ENCODE measurements at places on chromosomes 2 and 18. TPM values are rescaled to one million over a fixed set of nuclear protein-coding genes. Genes with fewer than 3 reads are reported as not detected.

DNA sequence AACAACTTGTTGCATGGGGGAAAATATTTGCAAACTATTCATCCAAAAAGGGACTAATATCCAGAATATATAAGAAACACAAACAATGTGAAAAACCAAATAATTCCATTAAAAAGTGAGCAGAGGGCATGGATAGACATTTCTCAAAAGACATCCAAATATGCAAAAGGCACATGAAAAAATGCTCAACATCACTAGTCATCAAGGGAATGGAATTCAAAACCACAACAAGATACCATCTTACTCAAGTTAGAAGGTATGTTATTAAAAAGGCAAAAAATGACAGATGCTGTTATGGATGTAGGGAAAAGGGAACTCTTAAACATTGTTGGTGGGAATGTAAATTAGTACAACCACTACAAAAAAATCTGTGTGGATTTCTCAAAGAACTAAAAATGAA, 396.5 kb downstream of the CCDC85A start:
- DNase-seq: peak; percentile 74

The SIX3 gene
- not detected for total RNA-seq

The RAB11FIP5 gene
- total RNA-seq: 39.2 TPM

The RASGRP3 gene
- total RNA-seq: 0.25 TPM

- DNase-seq: no peak
Measured at GRCh38 chr18:23814991-23815614, 125.8 kb downstream of the LAMA3 start.

The CHRND gene
- total RNA-seq: not detected

DNA sequence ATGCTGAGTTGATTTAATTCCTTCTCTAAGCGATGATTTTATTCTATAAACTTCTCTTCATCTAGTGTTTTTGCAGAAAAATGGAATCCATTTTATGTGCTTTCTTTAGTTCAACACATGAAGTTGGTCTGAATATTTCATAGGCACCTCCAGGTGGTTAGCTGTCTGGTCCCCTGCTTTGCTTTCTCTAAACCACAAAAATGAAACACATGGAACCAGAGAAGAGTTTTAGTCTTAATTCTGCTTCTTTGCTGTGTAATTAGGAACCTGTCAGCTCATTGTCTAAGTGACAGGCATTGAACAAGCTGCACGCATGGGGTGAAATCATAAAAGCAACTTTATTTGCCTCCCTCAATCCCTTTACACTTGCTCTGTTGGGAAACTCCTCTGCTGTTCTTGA, 150.4 kb downstream of the PIK3C3 start:
- DNase-seq: no peak

DNA sequence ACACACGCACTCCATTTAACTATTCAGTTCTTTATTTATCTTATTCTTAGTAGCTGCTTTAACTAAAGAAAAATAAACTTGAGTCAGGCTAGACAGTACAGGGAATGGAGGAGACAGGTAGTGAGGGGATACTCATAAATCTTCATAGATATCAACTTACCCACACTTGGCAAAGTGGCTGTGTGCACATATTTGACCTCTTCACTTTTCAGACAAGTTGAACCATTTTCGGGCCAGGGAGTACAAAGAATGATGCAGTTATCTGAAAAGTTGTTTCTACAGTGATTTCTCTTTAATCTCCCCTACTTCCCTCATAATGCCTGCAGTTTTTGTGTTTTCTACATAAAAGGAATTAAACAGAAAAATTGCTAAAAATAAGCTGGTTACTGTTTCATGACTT, 307.5 kb downstream of the GULP1 start:
- DNase-seq: no peak

The MOB1A gene
- 116 TPM for total RNA-seq

DNA sequence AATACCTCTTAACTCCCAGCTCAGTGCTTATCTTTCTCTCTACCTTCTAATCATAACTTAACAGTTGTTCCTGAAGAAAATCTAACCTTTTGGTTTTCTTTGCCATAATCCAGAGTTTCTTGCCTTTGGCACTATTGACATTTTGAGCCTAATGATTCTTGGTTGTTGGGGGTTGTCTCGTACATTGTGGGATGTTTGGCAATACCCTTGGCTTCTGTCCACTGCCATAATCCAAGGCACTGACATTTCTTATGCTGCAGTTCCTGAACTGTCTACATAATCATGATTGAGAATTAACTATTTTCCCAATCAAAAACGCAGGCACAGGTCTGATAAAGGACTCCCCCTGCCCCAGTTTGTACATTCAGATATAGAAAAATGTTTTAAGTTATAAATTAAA, 203.2 kb upstream of the MEX3C start:
- no peak for DNase-seq

- DNase-seq: no peak
Measured at GRCh38 chr2:229073935-229074334, 197.2 kb downstream of the PID1 start.

DNA sequence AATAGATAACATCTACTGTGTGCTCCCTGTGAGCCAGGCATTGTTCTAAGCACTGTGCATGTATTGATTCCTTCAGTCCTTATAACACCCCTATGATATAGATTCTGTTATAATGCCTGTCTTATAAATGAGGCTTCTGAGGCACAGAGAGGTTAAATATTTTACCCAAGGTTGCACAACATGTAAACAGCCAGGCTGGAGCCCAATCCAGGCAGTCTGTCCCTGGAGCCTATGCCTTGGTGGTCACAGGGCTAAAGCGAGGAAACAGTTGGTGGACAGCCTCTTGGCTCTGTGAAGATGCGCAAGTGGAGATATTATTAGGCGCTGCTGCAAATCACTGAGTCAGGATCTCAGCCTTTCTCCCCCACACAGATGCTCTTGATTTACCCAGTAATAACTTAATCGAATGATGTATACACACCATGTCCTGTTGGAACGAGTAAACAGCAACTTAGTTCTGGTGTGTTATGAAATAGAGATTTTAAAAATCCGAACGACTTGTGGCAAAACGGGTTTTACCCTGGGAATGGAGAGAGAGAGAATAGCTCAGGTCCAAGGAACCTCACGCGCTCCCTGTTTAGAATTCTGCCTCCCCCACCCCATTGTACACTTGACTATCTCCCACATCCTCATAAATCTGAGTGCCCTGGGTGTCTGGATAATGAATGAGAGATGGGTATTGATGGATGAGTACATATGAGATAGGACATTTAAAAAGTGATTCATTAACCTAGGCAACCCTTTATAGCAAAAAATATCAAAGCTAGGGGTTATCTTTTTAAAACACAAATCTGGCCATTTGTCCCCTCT, 231.9 kb downstream of the BCL2 start:
- DNase-seq: no peak

DNA sequence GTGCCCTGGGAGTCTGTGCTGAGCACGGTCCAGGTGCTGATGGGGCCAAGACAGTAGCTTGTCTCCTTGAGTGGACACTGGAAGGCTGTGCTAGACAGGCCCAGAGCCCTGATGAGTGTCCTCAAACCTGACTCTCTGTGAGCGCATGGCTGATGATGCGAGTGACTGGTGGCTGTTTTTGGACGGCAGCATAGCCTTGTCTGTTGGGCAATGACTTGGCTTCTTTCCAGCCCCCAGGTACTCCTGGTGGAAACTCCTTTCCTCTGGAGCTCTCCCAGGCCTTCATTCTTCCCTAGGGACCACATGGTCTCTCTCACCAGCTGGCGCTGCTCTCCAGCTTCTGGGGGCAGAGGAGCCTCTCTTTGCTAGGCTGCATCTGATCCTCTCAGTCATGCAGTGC, 207.6 kb upstream of the SMIM21 start:
- no peak for DNase-seq

The G6PC2 gene
- not detected for total RNA-seq

DNA sequence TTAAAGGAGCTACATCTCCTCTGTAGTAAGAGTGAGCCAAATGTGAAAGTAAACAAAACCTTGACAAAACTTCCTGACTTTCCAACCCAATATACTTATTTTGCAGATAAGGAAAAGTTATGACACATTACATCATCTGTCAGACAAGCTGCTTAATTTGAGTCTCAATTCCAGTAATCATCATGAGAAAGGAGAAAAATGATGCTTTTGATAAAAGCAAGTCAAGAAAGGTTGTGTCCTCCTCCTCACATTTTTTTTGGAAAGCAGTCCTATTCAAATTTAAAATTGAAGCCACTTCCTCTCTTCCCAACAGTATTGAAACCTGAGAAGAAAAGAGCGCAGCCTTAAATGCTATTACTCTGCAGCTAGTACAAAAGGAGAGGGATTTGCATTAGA, 519.6 kb downstream of the LRP1B start:
- DNase-seq: peak; percentile 7

Measured in foreskin keratinocyte (primary cell).